COR-L47 (cell line): ENCODE measurements at places on chromosomes 7 and 10.

DNA sequence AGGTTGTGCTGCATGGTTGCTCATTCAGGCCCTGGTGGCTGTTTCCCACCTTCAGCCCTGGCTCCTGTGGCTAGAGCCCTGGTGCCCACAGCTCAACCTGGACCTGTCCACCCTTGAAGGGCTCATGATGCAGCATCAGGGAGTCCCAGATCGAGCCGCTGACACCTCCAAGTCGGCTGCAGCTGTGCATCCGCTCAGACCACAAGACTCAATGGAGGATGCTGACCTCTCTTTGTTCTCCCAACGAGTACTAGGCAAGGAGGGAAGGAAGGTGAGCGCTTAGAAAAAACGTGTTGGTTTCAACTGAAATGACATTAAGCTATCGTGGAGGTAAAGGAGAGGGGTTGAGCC is 9.5 kb upstream of the C10orf95 start:
- DNase-seq: no peak

DNA sequence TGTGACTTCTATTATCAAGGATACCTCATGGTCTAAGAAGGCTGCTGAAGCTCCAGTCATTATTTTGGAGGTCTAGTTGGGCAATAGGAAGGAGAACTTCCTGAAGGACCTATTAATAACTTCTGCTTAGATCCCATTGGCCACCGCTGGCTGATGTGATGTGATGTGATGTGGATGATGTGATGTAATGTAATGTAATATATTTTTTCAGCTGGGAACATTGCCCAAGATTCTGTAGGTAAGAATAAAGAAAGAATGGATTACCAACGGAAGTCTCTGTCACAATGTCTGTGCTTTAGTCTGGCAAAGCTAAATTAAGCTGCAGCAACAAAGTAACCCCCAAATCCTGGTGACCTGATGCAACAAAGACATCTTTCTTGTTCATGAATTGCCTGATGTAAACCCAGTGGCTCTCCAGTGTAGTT is 233.7 kb downstream of the PTEN start:
- DNase-seq: no peak

DNA sequence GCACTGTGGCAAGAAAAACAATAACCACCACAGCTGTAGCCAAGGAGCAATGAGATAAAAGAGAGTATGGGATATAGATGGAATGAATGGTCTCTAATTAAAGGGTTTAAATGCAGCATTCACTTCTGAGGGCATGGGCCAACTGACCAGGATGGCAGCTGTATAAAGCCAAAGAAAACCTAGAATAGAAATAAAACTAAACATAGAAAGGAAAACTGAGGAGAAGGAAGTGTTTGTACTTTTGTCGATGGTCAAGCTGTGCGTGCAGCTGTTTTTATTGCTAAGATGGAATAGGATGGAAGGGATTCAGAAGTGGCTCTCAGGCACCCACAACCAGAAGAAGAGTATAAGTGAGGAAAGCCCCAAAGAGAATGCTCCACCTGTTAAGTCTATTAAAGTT is 37.9 kb downstream of the ZC3HC1 start:
- no peak for DNase-seq

DNA sequence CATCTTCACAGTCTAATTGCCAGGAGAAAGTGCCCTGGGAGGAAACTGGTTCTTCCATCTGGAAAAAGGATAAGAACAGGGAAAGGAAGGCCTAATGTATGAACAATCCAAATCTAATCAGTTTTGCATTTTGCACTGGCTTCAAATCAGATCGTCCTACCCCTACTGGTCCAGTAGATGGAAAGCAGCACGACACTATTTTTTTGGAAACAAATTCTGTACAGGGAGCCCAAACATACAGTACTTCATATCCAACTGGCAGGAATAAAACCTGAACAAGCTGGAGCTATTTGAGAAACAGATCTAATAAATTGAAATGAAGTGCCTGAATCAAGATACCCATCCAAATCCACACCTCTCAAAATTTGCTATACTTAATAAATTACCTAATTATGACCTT is 36.5 kb downstream of the ETV1 start:
- DNase-seq: no peak

GRCh38 chr7:41921453-41921981 is 218.6 kb upstream of the INHBA start:
- DNase-seq: no peak

DNA sequence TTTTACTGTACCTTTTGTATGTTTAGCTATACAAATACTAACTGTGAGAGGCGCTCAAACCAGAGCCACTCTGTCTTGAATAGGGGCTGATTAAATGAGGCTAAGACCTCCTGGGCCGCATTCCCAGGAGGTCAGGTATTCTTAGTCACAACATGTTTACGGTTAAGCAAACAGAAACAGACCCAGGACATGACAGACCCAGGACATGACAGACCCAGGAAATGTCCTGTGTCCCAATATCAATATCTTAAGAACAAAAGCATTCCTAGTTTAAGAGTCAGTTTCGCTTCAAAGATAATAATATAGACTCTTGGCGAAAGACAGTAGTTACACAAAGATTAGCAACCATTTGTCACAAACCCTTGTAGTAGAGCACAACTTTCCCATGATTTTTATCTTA is 304.5 kb downstream of the CCSER2 start:
- no peak for DNase-seq

DNA sequence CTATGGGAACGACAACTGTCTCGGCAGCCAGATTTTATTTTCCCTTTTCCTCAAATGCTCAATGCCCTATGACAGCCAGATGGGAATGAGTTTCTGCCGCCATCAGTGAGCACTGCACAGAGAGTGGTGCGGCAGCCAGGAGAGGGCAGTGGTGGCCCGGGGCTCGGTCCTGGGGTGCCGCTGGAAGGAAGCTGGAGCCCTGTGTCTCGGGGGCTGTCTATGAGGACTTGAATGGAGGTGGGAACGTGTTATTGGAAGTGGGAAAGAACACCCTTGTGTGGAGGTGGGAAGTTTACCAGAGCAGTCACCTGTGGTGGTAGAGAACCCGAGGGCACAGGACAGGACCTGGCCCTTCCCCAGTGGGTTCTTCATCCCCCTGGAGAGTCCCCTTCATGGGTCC is 35.8 kb downstream of the JAKMIP3 start:
- DNase-seq: no peak

DNA sequence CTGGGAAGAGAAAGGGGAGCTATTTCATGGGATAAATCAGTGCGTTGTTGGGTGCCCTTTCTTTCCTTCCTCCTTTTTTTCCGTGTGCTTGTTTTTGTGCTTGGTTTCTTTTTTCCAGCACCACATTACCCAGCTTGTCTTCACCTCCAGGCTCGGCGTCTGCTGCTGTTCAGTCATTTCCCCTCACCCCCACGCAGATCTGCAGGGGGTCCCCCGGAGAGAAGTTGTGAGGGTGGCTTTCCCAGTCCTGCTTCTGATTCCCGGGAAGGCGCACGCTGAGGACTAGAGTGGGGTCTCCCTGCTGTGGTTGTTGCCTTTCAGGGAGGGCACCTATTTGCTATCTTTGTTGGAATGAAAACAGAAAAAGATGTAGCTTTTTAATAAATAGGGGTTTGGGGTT is 1.6 kb downstream of the CAMK1D start:
- no peak for DNase-seq

GRCh38 chr7:107924841-107925504 is 34.0 kb downstream of the DLD start:
- DNase-seq: no peak

DNA sequence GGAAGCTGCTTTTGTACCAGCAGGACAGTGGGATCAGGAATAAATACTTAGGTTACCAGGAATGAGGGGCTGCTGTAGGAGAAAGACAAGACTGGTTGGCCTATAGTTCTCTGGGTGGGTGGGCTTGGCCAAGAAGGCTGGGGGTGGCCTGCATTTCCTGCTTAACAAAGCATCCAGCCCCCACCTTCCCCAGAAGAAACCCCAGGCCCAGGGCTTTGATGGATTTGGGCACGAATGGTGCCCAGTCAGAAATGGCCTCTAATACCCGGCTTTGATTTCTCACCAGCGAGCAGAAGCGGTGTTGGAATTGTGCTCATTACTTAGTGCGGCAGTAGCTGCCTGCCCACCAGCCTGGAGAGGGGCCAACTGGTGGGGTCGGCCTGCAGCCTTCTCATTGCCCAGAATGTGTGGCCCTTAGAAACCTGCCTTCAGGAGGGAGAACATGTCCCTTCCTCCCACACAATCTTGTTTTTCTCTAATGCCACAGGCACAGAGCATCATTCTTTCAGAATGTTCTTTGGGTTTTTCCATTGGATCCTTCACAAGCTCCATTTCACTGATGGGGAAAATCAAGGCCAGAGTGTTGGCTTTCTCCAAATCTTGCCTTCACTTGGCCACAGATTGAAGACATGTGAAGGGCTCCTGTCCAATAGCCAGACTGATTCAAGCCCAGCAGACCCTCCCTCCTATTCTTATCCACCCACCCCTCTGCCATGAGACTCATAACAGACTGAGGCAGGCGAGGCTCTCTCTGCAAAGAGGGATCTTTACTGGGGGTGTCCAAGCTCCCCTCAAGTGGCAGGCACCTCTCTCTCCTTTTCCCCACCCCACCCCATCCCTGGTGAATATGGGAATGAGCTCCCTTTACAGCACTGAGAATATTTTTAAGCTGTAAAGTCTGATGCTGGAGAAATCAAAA is 2.5 kb downstream of the UNC5B start:
- DNase-seq: no peak

GRCh38 chr10:61592581-61592980 is 70.1 kb upstream of the CABCOCO1 start:
- DNase-seq: no peak
